ENCODE measurements at places on chromosomes 5 and 9.

DNA sequence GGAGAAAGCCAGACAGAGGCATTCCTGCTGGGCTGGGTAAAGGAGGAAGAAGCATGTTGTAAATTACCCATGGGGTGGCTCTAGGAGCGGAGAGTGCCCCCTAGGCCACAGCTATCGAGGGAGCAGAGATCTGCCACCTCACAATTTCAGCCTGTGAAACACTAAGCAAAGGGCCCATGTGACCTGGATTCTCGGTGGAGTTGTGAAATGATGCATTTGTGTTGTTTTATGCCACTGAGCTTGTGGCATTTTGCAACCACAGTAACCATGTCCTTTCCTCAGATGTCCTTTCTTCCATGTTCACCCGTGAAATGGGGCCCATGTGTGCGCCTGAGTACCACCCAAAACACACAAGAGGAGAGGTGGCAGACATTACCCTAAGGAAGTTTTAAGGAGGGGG lies 159.3 kb downstream of the SYK start:
- no peak for DNase-seq

GRCh38 chr9:131642496-131643083 lies 97.3 kb downstream of the PRRT1B start:
- no peak for DNase-seq

GRCh38 chr5:102809033-102809432 lies 53.9 kb downstream of the PAM start:
- no peak for DNase-seq

DNA sequence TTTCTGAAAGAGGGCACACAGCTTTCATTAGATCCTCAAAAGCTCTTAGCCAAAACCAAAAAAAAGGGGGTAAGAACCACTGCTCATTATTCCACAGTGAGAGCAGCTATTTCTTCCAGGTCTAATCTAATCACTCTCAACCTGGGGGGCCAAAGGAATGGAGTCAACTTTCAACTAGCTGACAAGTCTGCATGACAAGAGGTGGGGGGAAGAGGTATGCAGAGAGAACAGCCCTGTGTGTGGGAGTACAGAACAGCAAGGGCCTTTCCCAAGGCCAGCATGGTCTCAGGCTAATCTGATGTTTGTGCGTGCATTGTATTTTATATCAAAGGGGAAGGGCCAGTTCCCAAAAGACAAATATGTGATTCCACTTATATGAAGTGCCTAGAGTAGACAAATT lies 36.9 kb upstream of the PIP5K1B start:
- no peak for DNase-seq

DNA sequence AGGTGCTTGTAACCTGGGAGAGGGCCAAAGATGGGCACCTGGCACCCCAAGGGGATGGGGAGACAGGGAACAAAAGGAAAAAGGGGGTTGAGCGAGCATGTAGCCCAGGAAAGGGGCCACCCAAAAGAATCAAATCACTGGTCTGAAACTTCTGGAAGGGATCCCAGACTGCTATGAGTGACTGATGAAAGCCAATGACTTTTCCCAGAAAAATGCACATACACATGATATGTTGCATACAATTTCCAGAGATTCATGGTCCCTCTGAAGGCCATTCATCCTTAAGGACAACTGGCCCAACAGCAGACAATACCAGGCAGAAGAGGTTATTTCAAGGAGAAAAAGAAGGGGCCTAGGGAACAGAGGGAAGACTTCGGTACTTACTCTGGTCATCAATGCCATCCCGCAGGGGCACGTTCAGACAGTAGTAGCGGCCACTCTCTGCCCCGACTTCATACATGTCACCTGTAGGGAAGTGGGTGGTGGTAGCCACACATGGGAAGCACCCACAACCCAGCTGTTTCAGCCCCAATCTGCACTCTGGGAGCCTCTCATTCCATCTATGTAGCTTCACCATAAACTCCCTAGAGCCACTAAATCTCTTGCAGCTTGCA lies 8.4 kb downstream of the HDAC3 start:
- no peak for DNase-seq

DNA sequence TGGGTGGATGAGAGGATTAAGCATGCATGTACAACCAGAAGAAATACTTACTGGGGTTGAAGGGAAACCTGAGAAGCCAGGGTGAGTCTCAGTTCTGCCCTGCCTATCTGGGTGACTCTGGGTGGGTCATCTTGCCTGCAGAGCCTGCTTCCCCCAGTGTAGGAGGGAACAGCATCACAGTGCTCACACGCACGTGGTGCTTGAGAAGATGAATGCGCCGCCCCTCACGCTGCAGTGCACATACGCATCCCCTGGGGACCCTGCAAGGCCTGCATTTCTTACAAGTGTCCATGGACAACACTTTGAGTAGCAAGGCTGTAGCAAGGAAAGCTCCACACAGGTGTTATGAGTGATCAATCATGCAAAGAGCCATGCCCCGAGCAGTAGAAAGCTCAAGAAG lies 18.7 kb upstream of the GABBR2 start:
- DNase-seq: no peak

- DNase-seq: peak; percentile 24
These were observed 161.1 kb upstream of the TBCA start for GRCh38 chr5:77937015-77937908.

GRCh38 chr5:30843541-30843940 lies 349.9 kb upstream of the CDH6 start:
- no peak for DNase-seq

DNA sequence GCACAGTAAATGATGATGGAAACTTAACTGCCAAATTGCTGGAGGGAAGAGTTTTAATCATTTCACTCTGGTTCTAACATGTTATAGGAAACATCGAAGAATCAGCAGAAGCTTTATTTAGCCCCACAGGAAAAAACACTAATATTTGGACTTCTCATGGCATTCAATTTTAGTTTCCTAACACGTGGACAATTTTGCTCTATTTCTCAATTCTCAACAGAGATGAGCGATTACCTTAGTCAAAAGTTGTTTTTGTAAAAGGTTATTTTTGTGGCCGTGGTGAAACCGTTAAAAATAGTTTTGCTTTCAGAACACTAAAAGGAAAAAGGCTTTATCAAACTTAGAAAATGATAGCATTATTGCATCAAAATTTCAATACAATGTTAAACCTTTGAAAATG lies 235.2 kb downstream of the PLK2 start:
- no peak for DNase-seq

GRCh38 chr9:94861589-94862272 lies 135.2 kb downstream of the AOPEP start:
- DNase-seq: no peak

- no peak for DNase-seq
These were observed 144.2 kb upstream of the EPB41L4A start for GRCh38 chr5:112563169-112563826.

- no peak for DNase-seq
These were observed 499.5 kb downstream of the ENC1 start for GRCh38 chr5:74141053-74141452.

GRCh38 chr9:110746211-110746930 lies 77.8 kb downstream of the MUSK start:
- no peak for DNase-seq
